ENCODE measurements at places on chromosomes 3 and 15.

GRCh38 chr3:73041537-73041936, 19.9 kb upstream of the EBLN2 start:
- no peak for DNase-seq

DNA sequence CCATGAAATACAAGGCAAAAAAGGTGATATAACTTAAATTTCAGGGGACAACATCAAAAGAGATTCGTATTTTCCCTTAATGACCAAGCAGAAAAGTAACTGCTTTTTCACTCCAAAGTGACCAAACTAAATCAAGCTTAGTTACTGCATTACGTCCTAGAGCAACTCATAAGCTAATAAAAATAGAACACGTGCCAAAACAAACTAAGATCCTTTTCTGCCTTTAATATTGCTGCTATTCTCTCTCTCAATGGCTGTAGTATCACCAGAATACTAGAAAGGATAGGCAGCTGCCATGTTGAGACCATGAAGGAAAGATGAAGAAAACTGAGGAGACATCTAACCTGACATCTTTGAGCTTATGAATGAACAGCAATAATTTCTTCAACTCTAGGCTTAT, 43.3 kb downstream of the UBXN7 start:
- DNase-seq, result no peak

DNA sequence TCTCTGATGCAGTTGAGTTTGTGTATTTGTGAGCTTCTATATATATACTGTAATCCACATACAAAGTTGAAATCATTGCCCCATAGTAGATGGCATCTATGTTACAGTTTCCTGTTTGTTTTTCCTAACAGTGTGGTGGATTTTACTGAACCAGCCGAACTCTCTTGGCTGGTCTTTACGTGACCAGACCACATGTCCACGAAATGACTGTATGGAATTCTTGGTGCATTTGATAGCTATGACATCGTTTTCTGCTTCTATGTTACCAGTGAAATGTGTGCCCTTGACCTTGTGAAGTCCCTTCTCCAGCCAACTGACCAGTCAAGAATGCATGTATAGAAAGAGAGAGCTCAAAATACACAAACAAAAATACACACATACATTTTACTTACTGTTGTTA, 1.8 kb downstream of the KCNMB2 start:
- no peak for DNase-seq

GRCh38 chr3:83873550-83873949, 1085.2 kb upstream of the CADM2 start:
- DNase-seq, result no peak

All from stimulated activated CD8-positive, alpha-beta memory T cell treated with anti-CD3 and anti-CD28 coated beads, Interleukin-15, amount 100 ng/mL, for 4 hours (primary cell).